Kidney capillary endothelial cell (primary cell): ENCODE measurements at places on chromosomes 1 and 21.

DNA sequence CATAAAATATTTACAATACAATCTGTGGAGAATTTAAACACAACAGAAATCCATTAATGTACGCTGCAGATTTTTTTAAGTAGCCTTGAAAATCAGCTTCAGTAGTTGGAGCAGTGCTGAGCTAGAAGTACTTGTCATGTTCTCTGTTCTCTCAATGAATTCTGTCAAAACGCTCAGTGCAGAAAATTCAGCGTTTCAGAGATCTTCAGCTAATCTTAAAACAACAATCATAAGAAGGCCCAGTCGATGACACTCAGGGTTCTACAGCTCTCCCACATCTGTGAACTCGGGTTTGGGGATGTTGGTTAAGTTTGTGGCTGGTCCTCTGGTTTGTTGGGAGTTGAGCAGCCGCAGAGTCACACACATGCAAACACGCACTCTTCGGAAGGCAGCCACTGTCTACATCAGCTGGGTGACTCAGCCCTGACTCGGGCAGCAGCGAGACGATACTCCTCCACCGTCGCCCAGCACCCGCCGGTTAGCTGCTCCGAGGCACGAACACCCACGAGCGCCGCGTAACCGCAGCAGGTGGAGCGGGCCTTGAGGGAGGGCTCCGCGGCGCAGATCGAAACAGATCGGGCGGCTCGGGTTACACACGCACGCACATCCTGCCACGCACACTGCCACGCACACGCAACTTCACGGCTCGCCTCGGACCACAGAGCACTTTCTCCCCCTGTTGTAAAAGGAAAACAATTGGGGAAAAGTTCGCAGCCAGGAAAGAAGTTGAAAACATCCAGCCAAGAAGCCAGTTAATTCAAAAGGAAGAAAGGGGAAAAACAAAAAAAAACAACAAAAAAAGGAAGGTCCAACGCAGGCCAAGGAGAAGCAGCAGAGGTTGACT, 161.2 kb downstream of the RUNX1 start:
- peak; percentile 92 for DNase-seq

- peak; percentile 7 for DNase-seq
These were observed 87.2 kb upstream of the IVNS1ABP start for GRCh38 chr1:185404291-185404690.

GRCh38 chr1:57966751-57967406, 543.0 kb upstream of the DAB1 start:
- peak; percentile 1 for DNase-seq

DNA sequence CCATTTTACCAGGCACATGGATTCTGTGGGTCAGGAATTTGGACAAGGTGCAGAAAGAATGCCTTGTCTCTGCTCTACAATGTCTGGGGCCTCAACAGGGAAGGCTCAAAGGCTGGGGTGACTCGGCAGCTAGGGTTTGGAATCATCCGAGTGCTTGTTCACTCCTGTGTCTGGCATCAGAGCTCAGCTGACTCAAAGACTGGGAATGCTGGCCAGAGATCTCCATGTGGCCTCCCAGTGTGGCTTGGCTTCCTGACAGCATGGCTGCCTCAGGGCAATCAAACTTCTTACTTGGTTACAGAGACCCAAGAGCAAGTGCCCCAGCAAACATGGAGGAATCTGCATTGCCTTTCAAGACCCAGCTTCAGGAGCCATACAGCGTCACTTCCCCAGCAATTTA, 110.5 kb downstream of the TOMM20 start:
- peak; percentile 33 for DNase-seq

DNA sequence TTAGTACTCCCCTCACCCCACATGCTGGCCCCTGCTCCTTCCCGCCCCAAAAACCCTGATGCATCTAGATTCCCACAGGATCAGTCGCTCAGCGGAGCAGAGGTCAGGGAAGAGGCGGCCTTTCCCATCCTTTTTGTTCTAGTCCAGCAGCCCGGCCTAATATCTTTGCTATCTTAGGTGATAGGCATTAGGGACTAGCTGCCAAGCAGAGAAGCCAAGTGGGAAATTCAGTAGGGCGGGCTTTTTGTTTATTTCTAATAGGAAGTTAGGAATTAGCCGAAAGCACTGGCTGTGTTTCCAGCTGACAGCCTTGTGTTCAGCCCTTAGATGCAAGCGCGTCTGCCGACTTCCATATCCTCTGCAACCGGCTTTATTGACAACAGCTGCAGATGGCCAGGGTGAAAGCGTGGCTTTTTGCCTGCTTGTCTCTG, 59.0 kb upstream of the BCAR3 start:
- no peak for DNase-seq

DNA sequence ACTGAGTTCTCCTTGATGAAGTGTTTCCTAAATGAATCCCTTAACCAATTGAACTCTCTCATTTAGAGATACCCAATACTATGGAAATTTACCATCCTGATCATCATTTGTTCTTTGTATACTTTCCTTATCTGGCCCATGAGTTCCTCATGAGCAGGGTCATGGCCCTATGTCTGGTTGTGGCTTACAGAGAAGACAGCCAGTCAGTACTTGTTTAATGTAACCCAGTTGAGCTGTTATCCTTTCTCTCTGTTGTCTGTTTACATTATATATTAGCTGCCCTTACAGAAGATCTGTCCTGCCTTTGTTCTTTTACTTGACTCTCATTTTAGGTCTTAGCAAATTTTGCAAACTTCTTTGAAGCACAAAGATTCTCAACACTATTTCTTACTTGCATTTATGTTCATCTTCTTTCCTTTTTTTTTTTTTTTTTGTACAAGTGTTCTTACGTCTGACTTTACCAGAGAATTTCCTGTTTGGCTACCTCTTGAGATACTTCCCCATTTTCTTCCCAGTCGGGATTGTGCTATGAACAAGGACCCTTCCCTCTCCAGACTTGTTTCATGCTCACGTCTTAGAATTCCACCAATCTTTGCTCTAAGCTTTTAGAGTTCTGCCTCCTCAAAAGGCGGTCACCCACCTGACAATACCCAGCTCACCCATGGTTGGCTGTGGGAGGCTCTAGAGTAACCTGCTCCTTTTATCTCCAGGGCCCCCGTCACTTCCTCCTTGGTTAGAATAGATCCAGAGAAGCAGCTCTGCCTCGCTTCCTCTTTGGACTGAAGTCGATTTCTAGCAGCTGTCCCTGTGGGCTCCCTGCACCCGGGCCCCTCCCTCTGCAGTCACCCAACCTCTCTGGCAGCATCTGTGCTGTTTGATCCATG, 53.6 kb upstream of the RUNX1 start:
- no peak for DNase-seq

DNA sequence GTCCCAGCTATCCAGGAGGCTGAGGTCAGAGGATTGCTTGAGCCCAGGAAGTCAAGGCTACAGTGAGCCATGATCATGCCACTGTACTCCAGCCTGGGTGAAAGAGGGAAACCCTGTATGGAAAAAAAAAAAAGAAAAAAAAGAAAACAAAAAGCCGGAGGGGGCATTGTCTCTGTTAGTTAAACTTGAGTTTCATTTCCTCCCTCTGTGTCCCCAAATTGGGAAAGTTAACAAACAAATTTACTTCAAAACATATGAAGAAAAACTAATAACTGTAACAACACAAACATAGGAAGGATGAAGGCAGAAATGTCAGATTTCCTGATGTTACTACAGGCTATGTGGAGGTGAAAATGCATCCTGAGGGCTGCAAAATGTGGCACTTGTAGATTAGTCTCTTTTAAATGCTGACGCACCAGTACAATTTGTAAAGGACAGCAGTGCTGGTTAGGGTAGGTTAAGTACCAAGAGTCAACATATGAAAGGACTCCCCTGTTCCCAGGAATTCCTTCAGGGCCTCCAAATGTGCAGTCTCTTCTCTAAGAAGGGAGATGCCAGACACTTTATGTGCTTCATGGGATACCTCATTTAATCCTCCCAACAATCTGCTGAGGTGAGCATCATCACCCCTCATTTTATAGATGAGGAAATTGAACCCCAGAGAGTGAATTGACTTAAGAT, 52.9 kb downstream of the DEGS1 start:
- no peak for DNase-seq

GRCh38 chr1:94863919-94864318, 43.8 kb downstream of the SLC44A3 start:
- DNase-seq, result peak; percentile 75

GRCh38 chr1:188778578-188778977, 1699.1 kb downstream of the BRINP3 start:
- no peak for DNase-seq

DNA sequence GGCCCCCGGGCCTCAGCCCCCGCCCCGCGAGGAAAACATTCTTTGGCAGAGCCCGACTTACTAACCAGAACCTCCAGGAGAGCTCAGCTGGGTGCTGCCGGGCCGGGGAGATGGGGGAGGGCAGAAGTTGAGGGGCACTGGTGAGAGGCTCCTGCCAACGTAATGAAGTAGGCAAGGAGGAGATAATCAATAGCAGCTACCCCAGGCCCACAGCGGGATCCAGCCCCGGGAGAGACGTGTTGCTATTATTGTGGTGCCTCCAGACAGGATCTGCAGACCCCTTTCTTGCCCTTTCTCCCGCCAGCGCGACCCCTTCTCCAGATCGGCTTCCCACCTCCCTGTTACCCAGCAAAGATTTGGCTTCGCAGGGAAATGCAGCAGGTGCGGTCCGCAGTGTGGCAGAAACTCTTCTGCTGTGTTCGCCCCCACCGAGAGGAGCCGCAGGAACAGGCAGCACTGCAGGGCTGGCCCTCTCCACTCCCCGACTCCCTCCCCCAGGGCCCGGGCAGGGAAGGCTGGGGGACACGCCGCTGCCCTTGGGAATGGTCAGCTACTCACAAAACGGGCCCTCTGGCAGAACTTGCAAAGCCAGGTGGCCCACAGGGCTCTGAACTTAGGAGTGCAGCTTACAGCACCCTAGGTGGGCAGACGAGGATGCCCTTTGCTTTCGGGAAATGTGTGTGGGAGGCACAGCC, 1.5 kb upstream of the KCNA2 start:
- DNase-seq, result no peak

GRCh38 chr1:182485861-182486260, 35.9 kb downstream of the RGSL1 start:
- no peak for DNase-seq

DNA sequence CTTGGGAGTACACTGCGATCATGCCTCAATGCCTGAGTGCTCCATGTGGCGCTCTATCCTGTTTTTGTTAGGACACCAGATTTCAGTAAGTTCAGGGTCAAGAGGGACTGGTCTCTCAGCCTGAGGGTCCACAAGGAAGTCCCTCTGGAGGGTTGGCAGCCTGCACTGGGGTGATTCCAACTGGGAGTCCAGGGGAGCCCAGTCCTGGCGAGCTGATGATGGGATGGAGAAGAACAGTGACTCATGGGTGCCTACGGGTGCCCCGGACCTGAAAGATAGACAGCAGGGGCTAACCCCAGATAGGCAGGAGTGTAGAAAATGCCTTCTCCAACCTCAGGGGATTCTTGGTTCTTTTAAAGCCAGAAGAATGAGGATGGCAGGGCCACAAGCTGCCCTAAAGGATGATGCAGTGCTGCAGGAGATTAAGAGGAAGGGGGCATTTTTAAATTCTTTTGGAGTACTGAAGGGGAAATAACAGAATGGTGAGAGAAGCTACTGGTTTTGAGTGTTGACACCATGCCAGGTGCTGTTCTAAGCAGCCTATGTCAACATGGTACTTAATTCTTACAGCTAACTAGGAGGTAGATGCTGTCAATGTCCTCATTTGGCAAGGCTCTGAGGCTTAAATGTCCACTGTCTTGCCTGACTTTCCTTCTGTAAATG, 68.4 kb upstream of the TLR5 start:
- no peak for DNase-seq

- DNase-seq, result no peak
These were observed 14.9 kb downstream of the ETS2 start for GRCh38 chr21:38820471-38821239.

GRCh38 chr1:203097001-203097400, 11.2 kb upstream of the MYOG start:
- DNase-seq, result no peak

DNA sequence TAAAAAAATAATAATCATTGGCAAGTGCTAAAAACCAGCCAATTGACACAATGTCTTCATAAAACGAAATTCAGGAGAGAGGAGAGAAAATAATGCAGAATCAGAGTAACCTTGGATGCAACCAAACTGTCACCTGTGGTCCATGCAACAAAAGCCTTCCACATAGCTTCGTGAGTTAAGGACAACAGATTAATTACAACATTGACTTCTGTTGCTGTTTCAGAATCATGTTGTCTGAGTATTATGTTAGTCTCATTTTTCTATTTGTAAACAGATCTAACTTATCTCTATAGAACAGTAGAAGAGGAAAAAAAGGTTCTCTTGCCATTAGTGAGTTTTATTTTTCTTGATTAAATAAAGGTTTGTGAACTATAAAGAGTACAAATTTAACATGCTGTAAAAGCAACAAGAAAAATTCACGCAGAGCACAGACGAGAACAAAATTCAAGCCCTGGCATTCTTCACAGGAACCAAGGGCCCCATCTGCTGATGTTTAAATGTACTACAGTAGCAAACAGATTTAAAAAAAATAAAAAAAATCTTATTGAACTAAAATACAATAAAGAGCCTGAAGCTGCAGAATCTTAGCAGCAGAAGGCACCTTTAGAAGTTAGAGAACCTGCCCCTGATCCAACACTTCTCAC, 381.1 kb upstream of the PKN2 start:
- peak; percentile 24 for DNase-seq

GRCh38 chr1:54931275-54931840, 44.4 kb upstream of the DHCR24 start:
- no peak for DNase-seq

DNA sequence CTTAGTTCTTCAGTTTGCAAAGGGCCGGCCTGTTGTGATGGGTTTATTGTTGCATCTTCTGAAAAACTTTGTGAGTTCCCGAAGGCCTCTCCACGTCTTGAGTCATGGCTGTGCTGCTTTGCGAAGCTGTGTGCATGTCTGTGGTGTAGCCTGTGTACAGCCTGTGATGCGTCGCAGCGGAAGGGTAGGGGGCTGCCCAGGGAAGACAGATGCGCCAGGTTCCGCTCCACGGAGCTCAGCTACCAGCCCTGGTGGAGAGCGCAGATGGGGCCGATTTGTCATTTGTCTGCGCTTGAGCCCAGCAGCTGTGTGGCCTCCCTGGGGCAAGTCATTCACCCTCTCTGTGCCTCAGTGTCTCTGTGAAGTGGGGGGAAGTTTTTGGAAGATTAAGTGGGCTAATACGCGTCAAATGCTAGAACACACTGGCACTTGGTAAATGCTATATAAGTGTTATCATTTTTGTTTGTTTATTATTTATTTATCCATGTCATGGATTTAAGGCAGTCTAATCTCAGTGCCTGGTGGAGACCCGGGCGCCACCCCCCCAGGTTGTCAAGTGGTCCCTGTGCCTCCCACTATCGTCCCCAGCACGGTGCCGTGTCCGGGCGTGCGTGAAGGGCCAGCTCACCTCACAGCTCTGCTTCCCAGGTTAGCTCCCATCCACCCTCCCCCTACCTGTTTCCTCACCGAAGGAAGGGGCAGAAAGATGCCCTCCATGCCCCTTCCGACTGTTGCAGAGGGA, 8.4 kb downstream of the PDE9A start:
- DNase-seq, result no peak
